ENCODE measurements at places on chromosomes 6 and 20.

GRCh38 chr6:14763139-14763538 is 482.7 kb upstream of the JARID2 start:
- no peak for DNase-seq

- no peak for DNase-seq
Measured at GRCh38 chr6:109308018-109308492, 74.2 kb downstream of the CD164 start.

- no peak for DNase-seq
Measured at GRCh38 chr20:35145141-35145564, 2.0 kb downstream of the EDEM2 start.

DNA sequence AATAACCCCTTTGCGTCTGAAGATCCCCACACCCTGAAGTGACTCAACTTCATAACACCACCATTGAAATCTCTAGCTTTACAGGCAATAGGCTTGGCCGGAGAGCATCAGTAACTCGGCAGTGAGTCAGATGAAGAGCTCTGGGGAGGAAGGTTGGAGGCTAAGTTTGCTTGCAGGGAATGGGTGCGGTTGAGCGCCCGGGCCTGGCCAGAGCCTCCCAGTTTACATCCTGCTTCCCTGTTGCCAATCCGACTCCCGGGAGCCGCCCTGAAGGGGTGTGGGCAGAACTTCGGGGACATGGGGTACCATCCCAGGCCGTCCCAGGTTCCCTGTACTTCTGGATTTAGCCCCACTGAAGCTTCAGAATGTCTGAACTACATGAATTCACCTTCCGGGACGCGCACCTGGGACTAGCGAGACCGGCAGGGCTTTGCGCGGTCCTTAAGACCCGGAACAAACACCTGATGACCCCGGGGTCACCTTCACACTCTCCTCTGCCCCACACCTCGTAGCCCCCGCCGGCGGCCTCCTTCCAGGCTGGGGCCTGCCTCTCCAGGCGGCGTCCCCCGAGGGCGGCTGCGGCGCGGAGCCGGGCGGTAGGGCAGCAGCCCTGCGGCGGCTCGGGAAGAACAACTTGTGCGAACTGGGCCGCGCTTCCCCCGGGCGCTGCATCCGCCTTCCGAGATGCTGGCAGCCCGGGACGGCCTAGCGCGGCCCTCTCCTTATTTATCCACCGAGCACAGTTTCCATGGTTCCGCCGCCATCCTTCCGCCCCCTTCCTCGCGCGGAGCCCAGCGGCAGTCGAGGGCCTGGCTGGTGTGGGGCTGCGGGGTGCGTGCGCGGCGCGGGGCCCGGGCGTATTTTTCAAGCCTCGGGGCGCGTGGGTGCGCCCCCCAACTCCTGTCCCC is 56.6 kb upstream of the RREB1 start:
- DNase-seq: no peak

GRCh38 chr6:143205131-143205535 is 144.4 kb downstream of the AIG1 start:
- no peak for DNase-seq

DNA sequence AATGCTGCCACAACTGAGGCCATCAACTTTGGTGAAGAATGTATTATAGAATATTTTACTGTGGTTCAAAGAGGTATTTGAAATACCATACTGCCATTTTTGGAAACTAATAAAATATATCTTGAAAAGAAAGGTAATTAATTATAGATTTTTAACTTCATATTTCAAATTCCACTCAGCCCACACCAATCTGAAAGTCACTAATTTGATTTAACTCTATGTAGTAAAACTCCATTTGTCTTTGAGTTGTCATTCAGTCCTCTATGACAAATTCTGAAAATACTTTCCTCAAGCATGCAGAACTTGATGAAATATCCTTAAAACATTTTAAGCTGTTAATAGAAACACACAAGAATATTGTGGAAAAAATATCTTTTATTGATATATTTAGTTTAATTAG is 1196.7 kb upstream of the CITED2 start:
- DNase-seq: no peak

GRCh38 chr20:43894491-43894890 is 20.2 kb upstream of the TOX2 start:
- no peak for DNase-seq

DNA sequence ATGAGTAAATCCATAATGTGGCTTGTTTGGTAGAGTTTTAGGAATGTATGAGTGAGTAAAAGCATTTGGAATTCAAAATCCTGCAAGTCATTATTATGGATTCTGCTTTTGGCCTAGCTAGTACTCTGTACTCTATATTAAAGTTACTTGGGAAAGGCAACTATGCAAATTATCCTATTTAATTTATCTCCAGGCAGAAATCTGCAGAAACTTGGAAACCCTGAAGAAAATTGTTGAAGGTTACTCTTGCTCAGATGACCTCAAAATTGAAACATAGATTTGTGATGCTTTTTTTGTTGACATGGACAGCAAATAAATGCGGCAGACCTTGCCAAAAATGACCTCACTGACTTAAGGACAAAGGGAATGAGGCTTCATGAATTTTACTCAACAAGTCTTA is 477.1 kb upstream of the EYS start:
- no peak for DNase-seq

- DNase-seq: no peak
Measured at GRCh38 chr6:2204272-2204671, 41.1 kb downstream of the GMDS start.

DNA sequence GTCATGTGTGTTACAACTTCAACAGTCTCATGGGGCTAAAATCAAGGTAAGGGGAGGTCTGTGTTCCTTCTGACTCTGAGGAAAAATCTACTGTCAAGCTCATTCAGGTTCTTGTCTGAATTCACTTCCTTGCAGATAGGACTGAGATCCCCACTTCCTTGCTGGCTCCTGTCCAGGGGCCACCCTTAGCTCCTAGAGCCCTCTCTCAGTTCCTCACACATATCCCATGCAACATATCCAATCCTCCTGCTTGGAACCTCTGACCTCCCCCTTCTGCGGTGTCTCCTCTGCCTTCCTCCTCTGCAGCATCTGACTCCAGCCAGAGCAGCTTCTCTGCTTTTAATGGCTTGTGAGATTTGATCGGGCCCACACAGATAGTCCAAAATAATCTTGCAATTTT is 27.1 kb upstream of the MICB start:
- DNase-seq: no peak

GRCh38 chr6:160161647-160161986 is 40.0 kb downstream of the SLC22A1 start:
- no peak for DNase-seq

DNA sequence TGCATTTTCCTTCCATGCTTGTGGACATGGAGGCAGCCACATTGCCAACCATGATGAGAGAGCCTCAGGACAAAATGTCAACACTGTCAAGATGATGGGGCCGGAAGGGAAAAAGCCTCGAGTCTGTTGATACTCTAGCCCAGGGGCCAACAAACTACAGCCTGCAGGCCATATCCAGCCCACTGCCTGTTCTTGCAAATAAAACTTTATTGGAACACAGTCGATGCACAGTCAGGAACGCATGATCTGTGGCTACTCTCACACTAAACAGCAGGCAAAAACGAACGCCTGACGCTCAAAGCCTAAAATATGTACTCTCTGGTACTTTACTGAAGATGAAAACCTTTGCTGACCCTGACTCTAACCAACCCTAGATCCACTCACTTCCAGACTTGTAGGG is 72.3 kb downstream of the BMP7 start:
- DNase-seq: no peak

DNA sequence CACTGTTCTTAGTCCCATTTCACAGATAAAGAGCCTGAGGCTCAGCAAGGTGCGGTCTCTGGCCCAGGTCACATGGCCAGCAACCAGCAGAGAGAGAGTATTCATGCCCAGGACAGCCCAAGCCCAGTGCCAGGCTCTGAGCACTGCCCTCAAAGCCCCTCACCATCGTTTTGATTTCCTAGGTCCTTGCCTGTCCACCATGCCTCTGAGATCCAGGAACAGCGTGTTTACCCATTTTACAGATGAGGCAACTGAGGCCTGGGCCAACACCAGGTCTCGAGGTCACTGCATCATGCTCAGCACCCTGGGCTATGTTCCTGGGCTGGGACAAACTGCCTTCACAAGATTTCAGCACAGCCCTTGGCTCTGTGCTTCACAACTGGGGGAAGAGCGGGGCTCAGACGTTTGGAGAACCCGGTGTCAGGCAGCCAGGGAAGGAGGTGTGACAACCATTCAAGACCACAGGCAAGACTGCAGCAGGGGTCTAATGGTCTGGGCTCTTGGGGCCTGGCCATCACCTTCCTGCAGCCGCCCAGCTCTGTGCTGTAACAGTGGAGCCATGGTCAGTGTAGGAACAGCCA is 1.3 kb upstream of the BPIFA2 start:
- no peak for DNase-seq

GRCh38 chr6:71345476-71346333 is 57.1 kb downstream of the OGFRL1 start:
- no peak for DNase-seq

DNA sequence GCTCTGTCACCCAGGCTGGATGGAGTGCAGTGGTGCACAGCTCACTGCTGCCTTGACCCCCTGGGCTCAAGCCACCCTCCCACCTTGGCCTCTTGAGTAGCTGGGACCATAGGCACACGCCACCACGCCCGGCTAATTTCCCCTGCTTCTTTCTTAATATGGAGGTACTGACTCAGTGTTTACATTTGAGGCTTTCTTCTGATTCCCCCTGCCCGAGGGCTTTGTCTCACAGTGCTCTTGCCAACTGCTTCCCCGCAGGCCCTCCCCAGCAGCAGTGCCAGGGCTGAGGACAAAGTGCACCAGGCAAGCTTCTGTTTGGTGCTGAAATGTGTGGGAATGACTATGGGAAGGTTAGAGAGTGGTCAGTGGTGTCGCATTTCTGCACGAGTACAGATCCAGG is 34.8 kb downstream of the NR2E1 start:
- DNase-seq: no peak

GRCh38 chr6:151387175-151387970 is 4.0 kb downstream of the ZBTB2 start:
- no peak for DNase-seq

DNA sequence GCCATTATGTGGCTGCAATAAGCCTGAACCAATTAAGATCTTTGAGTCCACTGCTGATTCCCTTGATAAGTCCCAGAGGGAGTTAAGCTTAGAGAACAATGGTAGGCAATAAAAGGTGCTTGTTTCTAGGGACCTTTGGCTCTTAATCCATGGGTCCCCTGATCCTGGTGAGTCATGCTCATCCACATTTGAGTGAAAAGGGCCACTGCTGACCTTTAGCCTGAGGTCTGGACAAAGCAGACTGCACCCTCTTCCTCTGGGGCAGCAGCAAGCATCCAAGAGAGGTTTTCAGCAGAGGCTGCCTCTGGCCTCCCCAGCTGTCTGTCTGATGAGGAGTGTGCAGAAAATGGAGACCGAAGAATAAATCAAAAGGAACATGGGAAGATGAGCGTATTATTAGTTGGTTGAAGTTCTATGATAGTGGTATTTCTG is 16.1 kb upstream of the SCGN start:
- no peak for DNase-seq

DNA sequence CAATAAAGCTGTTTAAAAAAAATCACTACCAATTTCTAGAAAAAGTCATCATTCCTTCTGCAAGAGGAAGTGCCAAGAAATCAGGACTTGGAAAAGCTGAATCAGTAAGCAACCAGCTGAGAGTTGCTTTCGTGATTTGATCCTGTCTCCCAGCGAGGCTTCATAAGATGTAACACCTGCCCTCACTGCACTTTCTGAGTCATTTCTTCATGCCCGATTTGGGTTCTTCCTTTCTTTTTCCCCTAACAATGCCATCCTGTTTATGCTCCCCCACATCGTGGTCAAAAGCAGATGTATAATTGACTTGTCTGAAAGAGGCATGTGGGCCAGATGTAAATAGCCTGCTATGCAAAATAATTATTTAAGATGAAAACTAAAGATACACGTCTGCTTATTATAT is 52.1 kb downstream of the RIPOR2 start:
- DNase-seq: no peak

GRCh38 chr20:17465236-17465635 is 65.9 kb downstream of the BFSP1 start:
- no peak for DNase-seq

DNA sequence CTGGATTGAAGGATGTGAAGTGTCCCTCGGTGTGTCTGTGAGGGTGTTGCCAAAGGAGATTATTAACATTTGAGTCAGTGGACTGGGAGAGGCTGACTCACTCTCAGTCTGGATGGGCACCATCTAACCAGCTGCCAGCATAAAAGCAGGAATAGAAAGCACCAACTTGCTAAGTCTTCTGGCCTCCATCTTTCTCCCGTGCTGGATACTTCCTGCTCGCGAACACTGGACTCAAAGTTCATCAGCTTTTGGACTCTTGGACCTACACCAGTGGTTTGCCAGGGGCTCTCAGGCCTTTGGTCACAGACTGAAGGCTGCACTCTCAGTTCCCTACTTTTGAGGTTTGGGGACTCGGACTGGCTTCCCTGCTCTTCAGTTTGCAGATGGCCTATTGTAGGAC is 220.3 kb upstream of the LRFN2 start:
- no peak for DNase-seq

DNA sequence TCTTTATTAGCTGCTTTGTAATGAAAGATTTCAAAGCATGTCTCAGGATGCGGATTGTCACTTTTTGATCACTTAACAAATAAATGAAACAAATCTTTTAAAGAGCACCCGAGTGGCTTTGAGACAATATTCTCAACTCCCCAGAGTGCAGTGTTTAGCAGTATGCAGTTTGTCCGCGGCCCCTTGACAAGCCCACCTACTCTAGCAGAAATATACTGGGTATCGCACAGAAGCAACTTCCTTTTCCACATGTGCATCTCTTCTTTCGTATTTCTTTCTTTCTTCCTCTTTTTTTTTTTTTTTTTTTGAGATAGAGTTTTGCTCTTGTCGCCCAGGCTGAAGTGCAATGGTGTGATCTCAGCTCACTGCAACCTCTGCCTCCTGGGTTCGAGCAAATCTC is 84.5 kb upstream of the FAM184A start:
- no peak for DNase-seq

- DNase-seq: no peak
Measured at GRCh38 chr6:156464100-156464878, 312.9 kb upstream of the ARID1B start.

DNA sequence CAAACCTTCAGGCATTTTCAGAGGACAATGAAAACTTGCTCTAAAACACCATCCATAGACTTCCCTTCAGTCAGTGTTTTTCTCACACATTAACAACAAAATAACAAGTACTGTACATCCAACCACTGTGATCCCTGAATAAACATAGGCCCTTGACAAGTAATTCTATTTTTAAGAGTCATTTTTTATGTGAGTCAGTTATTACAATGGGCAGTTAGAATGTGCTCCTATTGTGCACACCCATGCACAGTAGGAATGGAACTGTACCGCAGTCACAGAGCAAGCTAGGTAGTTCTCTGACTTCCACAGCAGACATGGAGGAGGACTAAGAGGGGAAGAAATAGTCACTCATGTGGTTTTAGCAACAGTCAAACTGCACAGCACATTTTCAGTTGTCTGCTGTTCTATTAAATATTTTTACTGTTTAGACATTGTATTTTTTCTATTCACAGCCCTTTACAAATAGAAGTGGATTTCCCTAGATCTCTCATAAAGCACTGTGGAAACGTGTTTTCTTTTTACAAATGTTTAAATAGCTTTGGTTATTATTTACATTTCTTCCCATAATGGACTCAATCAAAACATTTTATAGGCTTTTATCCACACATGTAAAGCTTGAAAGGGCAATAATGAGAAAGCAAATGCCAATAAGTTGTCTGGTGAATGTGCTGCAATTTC is 100.4 kb downstream of the JAG1 start:
- no peak for DNase-seq
